ENCODE measurements at places on chromosomes 4 and X.

- no peak overlapping the region for H3K27ac ChIP-seq
- no peak overlapping the region for H3K4me3 ChIP-seq
- peaks cover 24% of the 10 kb centered on the region for H3K27me3 ChIP-seq
- DNase-seq: no peak
- no peaks in the 10 kb centered on the region for H3K36me3 ChIP-seq
- peaks cover 11% of the 10 kb centered on the region for H3K4me1 ChIP-seq
These were observed 2.7 kb downstream of the CPLX1 start for GRCh38 chr4:823176-823760.

DNA sequence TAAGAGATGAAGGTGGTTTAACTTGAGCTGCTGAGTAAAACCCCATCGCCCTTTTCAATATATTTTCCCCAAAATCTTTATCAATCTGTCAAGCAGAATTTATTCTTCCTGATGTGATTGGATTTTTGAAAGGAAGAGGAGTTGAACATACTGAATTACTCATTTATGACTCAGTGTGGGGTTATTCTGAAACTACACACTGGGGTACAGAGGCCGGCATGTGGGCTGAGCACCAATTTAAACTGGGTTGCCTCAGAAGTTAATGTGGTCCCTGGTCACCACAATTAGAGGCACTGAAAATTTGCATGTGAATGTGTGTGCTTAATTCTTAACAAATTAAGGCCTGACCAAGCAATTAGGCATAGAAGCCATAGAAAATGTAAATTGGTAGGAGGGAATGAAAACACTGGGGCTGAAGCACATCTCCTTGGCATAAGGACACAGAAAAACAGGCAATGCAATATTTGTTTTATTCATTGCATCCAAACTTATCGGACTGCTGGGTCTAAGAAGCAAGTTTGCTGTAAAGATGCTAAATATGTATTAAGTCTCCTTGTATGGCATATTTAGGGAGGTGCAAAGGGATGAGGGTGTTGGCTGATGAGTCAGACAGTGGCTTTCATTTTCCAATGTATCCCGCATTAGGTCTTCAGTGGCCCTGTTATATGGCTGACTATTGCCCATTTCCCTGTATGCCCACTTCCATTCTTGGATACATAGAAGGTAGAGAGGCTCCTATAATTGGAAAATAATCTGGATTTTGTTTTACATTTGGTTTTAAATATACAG, 170.9 kb downstream of the IL15 start:
- no peak for DNase-seq
- no peaks in the 10 kb centered on the region for H3K27me3 ChIP-seq
- H3K4me1 ChIP-seq: no peaks in the 10 kb centered on the region

GRCh38 chrX:132488180-132488705, 595 bp downstream of the MBNL3 start:
- no peaks in the 10 kb centered on the region for H3K27me3 ChIP-seq
- H3K4me1 ChIP-seq: no peaks in the 10 kb centered on the region
- H3K27ac ChIP-seq: peak overlapping the region; percentile 79
- peak; percentile 2 for DNase-seq

GRCh38 chrX:39551762-39552161, 546.0 kb downstream of the BCOR start:
- H3K27ac ChIP-seq: no peak overlapping the region
- no peak for DNase-seq
- H3K27me3 ChIP-seq: no peaks in the 10 kb centered on the region
- H3K36me3 ChIP-seq: no peaks in the 10 kb centered on the region

- no peaks in the 10 kb centered on the region for H3K36me3 ChIP-seq
- H3K27me3 ChIP-seq: no peaks in the 10 kb centered on the region
- no peak overlapping the region for H3K4me3 ChIP-seq
- no peak overlapping the region for H3K27ac ChIP-seq
- DNase-seq: no peak
These were observed 34.9 kb upstream of the CRMP1 start for GRCh38 chr4:5927747-5928146.

GRCh38 chr4:19999276-19999675, 252.4 kb upstream of the SLIT2 start:
- no peak overlapping the region for H3K27ac ChIP-seq
- H3K4me1 ChIP-seq: no peaks in the 10 kb centered on the region
- no peaks in the 10 kb centered on the region for H3K36me3 ChIP-seq
- no peaks in the 10 kb centered on the region for H3K27me3 ChIP-seq
- no peak for DNase-seq
- H3K4me3 ChIP-seq: no peak overlapping the region

DNA sequence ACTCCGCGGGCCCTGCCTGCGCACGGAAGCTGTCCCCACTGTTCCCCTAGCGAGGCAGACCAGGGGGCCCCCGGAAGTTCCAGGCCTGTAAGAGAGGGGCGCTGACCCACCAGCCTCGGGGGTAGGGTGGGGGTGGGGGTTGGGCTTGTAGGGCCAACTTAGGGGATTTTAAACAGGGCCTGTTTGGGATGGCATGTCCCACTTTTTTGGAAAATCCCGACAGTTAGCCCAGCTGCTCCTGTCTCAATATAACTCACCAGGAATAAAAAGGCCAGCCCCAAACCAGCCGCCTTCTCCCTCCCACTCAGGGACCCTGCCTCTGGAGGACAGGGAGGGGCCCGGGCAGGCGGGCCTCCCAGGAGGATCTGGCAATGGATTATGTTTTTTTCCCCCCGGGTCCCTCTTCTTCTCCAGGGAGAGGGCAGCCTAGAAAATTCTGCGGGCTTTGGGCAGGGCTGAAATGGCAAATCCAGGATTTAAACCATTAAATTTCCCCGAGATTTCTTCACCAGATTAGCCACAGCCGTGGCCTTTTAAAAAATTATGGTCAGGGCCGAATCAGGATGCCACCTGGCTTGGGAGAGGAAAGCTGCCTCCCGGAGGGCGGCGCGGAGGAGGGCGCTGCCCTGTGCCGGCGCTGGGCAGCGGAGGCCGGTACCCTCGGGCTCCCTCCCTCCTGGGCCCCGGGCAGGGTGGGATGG, 957 bp downstream of the PPP2R2C start:
- no peaks in the 10 kb centered on the region for H3K36me3 ChIP-seq
- no peak for DNase-seq
- peaks cover 20% of the 10 kb centered on the region for H3K27me3 ChIP-seq
- peaks cover 9% of the 10 kb centered on the region for H3K4me1 ChIP-seq

DNA sequence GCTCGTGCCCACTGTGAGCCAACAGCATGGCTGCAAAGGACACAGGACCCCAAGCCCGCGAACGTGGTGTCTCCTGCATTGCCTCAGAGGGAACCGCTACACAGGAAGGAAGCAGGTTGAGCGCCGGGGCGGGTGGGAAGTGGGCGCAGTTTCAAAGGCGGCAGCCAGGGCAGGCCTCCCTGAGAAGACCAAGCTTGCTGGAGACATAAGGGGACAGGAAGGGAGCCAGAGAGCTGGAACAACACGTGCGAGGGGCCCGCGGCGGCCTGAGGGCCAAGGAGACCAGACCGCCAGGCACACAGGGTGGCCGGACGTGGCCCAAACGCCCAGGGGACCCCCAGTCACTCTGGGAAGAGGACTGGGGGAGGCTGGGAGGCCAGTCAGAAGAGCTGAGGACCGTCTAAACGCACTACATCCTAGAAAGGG, 32.0 kb downstream of the CTBP1 start:
- peaks cover 24% of the 10 kb centered on the region for H3K4me1 ChIP-seq
- peaks cover 47% of the 10 kb centered on the region for H3K36me3 ChIP-seq
- DNase-seq: peak; percentile 37

GRCh38 chr4:157096439-157096838, 20.5 kb downstream of the GLRB start:
- no peaks in the 10 kb centered on the region for H3K27me3 ChIP-seq
- DNase-seq: no peak
- no peak overlapping the region for H3K27ac ChIP-seq
- no peaks in the 10 kb centered on the region for H3K4me1 ChIP-seq
- H3K4me3 ChIP-seq: no peak overlapping the region

DNA sequence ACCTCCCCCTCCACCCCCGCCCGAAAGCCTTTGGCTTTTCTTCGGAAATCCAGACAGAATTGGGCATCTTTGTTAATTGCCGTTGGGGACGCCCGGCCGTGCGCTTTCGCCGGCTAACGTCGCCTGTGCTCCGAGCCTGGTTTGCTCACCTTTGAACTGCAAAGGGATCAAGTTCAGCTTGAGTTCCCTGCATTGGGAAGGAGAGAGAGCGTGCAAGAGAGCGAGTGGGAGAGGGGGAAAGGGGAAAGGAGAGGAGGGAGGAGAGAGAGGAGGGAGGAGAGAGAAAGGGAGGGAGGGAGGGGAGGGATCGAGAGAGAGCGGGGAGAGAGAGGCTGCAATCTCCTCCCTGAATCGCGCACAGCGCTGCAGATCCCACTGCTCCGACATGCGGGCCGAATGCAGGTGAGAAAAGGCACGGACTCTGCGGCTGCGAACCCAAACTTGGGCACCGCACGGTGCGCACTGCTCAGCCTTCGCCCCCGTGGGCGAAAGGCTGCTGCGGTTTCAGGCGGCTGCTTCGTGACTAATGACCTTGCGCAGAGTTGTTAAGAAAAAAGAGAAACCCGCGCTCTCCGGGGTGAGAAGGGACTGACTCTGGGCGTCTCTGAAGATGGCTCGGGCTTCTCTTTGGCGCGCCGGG, at the start of gene PCDH7:
Gene PCDH7 (plus strand): TSS at position 349 of the 640 bp plus-strand sequence. CDS start 1,054 bp downstream, outside the sequence.
- peaks cover 3% of the 10 kb centered on the region for H3K4me1 ChIP-seq
- peaks cover 16% of the 10 kb centered on the region for H3K27me3 ChIP-seq
- no peak for DNase-seq
- no peak within 1 kb of the TSS for H3K27ac ChIP-seq

GRCh38 chrX:13463608-13464007, 105.8 kb upstream of the EGFL6 start:
- no peaks in the 10 kb centered on the region for H3K27me3 ChIP-seq
- H3K4me1 ChIP-seq: no peaks in the 10 kb centered on the region
- no peak for DNase-seq

DNA sequence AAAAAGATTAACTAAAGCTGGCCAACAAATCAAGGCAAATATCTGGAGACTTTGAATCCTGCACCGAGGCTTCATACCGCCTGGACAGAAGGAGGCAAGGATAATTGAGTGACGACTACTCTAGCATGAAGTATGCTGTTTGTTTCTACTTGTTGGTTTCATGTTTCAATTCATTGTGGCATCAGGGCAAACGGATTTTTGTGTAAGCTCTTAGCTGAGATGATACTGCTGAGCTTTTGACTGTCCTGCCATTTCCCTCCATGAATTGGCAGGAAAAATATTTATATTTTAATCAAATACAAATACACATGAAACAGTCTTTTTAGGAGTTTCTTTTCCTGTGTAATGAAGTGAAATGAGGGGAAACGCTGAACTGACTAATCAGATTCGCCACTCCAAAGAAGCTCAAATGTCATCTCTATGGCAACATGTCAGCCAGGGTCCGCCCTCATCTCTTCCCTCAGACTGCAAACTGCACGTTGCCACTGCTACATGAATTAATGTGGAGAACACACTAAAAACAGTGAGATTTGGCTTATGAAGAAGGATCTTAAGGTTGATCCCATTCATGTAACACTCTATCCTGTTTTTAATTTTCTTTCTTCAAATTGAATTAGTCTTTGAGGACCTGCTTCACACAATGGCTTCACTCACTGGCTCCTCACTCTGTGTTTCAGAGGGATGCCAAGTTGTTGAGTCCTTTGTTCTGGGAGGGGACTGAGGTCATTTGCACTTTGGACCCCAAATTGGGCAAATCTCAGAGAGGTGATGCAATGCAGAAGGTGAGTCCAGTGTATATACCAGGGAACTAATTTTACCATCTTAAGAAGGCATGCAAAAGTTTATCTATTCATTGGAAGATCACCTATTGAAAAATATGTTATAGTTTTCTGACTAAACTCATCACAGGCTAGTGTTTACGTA, 149.6 kb upstream of the MID1 start:
- no peak for DNase-seq
- no peak overlapping the region for H3K27ac ChIP-seq
- no peak overlapping the region for H3K4me3 ChIP-seq
- no peaks in the 10 kb centered on the region for H3K36me3 ChIP-seq
- H3K27me3 ChIP-seq: no peaks in the 10 kb centered on the region

GRCh38 chrX:14913241-14913640, 40.0 kb downstream of the MOSPD2 start:
- H3K4me1 ChIP-seq: no peaks in the 10 kb centered on the region
- no peak for DNase-seq
- no peak overlapping the region for H3K27ac ChIP-seq
- H3K4me3 ChIP-seq: no peak overlapping the region
- H3K27me3 ChIP-seq: no peaks in the 10 kb centered on the region

DNA sequence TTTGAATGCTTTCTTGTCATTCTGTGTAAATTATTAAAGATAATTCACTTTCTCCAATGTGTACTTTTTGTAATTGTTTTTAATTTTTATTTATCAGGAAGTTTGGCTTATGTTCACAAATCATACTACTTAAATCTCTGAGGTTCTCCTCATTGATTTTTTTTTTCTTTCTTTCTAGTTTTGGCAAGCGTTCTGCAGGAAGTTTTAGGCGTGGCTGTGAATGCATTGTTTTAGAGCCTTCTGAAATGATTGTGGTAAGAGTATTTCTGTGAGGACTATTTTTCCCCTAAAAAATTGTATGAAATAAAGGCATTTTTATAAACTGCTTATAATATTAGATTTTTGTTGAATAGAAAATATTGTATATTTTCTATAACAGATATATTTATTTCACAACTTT, 135.8 kb downstream of the RAPGEF2 start:
- H3K36me3 ChIP-seq: no peaks in the 10 kb centered on the region
- H3K27ac ChIP-seq: no peak overlapping the region
- no peak overlapping the region for H3K4me3 ChIP-seq
- H3K4me1 ChIP-seq: no peaks in the 10 kb centered on the region

DNA sequence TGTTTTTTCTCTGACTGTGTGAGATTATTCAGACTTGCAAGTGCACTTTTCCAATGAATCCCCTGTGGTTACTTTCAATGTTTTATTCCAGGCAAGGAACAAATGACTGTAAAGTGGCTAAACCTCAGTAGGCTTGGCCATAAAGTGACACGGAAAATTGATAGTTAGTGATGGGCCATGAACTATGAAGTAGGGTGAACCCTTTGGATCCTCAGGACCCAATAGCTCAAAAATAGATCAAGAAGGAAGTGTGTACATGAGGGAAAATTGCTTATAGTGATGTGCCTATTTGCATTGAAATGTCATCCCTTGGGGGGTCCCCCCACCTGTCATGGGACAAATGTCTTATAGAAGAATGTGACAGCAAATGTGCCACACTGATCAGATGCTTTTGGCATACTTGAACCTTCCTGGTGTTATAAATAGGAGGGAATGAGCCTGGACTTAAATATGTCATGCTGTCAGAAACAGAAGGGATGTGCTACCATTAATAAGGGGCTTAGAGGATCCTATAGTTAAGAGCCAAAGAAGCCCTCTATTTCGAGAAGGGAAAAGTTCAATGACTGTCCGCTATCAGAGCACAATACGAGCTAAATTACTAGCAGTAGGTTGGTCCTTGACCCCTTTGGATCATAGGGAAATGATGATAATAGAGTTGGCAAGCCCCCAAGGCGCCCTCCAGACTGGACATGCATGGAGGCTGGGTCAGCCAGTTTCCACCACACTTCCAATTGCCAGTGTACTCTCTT, 30.3 kb downstream of the SLC16A2 start:
- H3K4me1 ChIP-seq: peaks cover 6% of the 10 kb centered on the region
- no peak overlapping the region for H3K4me3 ChIP-seq
- no peak overlapping the region for H3K27ac ChIP-seq
- no peak for DNase-seq

- H3K36me3 ChIP-seq: no peaks in the 10 kb centered on the region
- H3K4me3 ChIP-seq: no peak overlapping the region
- H3K4me1 ChIP-seq: no peaks in the 10 kb centered on the region
- no peaks in the 10 kb centered on the region for H3K27me3 ChIP-seq
These were observed 1044.0 kb downstream of the CCSER1 start for GRCh38 chr4:91171217-91171616.
